Stimulated activated CD8-positive, alpha-beta memory T cell treated with anti-CD3 and anti-CD28 coated beads, Interleukin-7, amount 100 ng/mL, for 1 hour (primary cell): ENCODE measurements at places on chromosomes 11 and 22.

- no peak for DNase-seq
Measured at GRCh38 chr11:72535194-72535547, 100.8 kb upstream of the CLPB start.

DNA sequence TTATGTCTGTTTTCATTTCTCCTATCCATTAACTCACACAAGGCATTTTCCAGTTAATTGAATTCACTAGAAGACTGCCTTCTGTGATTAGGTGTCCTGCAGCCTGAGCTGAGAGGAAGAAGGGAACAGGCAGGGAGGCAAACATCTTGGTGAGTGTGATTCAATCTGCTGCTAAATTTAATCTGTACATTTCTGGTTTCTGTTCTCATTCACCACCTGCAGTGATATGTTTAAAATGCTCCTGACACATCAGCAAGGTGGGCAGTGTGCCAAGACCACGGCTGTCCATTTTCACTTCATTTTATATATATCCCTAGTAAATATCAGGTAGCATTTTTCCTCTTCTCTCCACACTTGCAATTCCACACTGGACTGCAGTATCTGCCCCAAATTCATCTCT is 416.5 kb downstream of the TMEM135 start:
- DNase-seq, result no peak

DNA sequence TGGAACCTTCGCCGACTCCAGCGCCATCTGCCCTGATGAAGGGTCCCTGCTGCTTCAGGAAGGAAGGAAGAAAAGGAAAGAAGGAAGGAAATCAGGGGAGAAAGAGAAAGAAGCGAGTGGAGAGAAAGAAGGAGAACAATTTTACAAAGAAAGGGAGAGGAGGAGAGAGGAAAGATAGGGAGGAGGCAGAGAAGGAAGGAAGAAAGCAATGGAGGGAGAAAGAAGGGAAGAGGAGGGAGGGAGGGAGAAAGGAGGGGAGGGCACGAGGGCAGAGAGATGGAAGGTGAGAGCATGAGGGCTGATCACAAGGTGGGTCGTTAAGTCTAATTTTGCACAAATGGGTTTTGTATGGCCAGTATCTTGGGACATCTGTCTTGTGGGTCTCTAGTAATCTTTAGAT is 39.2 kb downstream of the PARVA start:
- DNase-seq, result no peak

GRCh38 chr22:49627217-49628181 is 200.2 kb downstream of the BRD1 start:
- no peak for DNase-seq

DNA sequence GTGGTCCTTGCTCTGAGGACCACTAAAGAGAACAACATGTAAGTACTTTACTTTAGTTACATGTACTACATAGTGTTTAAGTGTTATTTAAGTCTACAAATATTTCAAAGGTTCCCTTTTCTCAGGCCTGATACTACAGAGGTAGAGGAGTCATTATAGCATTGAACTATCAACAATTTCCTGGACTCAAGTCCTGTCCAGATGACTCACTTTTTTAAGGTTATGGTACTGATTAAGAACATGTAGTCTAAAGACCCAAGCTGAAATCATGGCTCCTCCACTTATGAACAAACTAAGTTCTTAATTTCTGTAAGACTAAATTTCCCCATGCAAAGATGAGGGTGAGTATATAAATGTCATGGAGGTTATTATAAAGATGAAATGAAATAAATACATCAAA is 74.7 kb downstream of the NARS2 start:
- no peak for DNase-seq

DNA sequence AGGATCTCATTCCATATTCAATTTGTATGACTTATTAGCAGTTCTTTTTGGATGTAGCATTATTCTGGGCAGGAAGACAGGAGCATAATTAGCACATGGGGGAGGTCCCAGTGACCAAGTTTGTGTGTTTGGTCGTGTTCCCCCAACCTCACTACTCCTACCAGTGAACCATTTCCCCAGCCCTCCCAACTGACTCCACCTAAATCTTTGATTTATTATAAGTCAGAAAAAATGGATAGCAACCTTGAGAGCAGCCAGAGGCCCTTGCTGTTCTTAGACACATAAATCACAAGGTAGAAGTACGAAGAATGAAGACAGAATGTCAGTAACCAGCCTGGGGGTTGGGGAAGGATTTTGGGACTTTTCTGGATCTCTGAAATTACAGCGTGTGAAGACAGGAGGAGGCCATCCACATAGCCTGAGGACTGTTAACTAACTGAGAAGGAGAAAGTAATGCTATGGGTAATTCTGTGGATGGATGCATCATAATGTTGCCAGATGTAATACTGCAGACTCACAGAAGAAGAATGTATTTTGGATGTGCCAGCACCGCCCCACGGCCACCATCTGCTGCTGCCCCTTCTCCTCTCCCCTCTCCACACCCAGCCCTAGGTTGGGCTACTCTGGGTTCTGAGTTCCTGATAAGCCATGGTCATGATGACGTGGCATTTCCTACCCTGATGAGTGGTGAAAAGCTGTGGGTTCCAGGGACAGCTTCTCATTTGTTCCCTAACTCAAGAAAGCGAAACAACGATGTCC is 124.3 kb upstream of the TTC12 start:
- DNase-seq, result no peak

GRCh38 chr22:21936151-21936775 is 16.4 kb downstream of the PPM1F start:
- no peak for DNase-seq

- no peak for DNase-seq
Measured at GRCh38 chr11:42239188-42239587, 779.7 kb upstream of the LRRC4C start.

DNA sequence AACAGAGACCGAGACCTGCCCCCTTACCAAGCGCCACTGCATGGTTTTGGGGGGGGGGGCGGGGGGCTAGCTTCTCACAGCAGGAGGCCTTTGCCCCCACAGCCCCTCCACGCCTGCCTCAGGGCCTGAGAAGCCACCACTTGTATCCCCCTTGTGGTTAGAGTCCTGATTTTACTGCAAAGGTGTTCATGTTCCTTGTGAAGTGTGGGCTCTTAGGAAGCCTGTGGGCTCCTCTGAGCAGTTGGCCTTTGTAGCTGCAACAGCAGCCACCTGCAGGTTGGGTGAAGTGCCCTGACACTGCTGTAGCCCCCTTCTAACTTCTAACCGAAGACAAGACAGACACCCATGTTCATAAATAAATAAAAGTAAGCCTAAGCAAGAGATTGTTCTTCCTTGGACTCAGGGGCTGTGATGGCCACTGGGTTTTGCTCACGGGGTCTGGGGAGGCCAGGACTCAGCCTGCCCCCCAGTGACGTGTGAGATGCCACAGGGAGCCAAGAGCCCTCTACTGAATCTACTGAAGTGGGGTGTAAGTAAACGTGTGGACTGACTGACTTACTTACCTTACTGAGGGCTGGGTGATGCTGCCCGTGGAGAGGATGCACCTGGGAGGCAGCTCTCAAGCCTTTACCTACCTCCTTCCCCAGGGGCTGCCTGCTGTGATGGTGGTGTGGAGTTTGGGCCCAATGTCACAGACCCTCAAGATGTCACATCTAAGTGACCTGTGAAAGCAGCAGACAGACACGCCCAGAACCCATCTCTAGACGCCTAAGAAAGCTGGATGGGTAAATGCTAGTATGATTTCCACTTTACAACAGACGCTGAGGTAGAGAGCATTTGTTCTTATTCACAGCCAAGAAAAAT is 25.8 kb downstream of the USP35 start:
- no peak for DNase-seq
